SK-N-MC (cell line): ENCODE measurements at places on chromosomes 6 and 20.
A peak's percentile ranks its signal among the peaks of the same experiment; 100 is the strongest.

GRCh38 chr6:18276610-18277236 is 12.4 kb upstream of the DEK start:
- DNase-seq: no peak

- DNase-seq: no peak
Measured at GRCh38 chr6:101150226-101150625, 243.3 kb upstream of the GRIK2 start.

- no peak for DNase-seq
Measured at GRCh38 chr6:2310042-2310441, 64.6 kb upstream of the GMDS start.

DNA sequence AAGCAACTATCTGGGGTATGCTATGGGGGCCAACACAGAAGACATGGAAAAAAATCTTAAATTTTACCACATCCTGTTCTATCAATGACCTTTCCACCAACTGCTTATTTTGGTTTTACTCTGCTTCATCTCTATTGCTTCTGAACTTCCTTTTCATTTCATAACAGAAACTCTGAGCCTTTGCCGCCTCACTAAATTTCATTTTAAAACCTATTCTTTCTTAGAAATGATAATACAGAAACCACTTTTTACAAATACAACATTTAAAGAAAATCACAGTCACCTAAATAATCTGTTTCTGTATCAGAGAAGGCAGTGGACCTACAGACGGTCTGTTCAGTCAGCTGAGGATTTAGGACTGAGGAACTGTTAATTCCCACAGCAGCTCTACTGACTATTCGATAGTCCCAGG is 117.5 kb downstream of the KCNQ5 start:
- DNase-seq: no peak

GRCh38 chr20:48839154-48839917 is 11.5 kb upstream of the PREX1 start:
- no peak for DNase-seq

DNA sequence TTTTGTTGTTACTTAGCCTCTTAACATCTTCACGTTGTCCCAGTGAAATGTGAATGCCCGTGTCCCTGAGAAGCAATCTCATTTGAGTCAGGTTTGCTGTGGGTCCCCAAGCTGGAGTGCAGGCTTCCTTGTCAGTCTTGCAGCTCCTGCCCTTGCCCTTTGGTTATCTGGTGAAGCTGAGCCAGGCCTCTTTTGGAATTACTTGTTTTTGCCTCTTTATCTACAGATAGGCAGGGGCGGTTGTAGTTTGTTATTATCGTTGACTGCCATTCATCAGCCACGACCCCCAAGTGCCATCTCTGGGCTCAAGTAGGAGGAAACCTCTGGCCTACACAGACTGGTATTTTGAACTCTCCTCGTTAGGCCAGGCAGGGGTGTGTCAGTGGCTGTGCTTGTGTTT is 2.2 kb downstream of the TMEM14C start:
- DNase-seq: no peak

DNA sequence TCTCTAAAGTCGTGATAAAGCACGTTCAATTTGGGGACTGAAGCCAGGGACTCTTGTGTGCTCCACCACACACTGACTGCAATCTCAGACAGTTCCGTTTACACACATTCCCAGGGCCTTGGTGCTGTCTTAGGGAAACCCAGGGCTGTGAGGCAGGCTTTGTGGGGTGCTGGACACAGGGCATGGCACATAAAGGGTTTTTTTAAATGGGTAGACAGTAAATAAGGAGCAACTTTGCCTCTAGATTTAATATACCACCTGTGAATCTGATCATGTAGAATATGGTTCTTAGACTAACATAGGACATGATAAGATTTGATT is 2.3 kb downstream of the ENTPD6 start:
- no peak for DNase-seq

GRCh38 chr20:23152902-23153301 is 66.8 kb upstream of the CD93 start:
- no peak for DNase-seq

DNA sequence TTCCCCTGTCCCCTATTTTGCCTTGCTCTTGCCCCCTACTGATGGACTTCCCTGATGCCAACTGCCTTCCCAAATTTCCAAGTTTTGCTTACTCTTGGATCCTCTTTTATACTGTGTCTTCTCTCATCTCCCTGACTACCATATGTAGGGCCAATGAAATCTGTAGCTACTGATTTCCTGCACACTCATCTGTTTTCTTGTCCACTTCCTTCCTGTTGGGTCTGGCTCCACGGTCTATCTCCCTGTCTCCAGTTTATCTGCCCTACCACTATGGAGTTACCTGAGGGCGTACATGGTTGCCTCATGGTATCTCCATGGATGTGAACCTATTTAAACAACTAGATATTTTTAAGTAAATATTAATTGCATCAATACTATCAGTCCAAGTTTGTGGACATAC is 140.3 kb upstream of the MCHR2 start:
- DNase-seq: no peak

DNA sequence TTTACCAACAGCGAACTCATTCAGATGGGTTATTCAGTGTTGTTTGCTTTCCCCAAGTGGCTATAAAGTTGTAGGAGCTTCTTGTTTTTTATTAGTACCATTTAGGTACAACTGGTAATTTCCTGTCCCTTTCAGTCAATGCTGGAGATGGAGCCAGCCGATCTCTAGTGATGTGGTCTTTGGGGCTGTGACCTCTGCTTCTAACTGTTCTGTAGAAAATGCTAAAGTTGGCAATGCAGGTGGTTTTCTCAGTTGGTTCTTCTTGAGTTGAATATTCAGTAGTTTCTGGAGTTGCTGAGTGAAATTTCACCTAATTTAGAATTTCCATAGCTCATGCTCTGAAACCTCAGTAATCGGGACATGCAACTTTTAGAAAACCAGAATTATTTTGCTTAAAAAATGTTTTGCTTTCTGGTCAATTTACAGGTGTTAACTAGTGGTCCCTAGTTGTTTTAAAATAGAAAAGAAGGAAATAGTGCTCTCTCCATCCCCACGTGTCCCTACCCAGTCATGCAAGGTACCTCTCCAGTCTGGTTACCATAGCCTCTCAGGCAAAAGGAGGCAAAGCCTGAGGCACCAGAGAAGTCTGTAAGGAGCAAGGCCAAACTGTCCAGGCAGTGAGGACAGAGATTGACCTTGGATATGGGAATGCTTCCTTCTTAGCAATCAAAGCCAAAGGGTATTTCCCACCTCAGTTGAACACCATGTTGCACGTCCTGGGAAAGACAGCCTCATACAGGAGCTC is 27.3 kb upstream of the GABRR1 start:
- DNase-seq: no peak

DNA sequence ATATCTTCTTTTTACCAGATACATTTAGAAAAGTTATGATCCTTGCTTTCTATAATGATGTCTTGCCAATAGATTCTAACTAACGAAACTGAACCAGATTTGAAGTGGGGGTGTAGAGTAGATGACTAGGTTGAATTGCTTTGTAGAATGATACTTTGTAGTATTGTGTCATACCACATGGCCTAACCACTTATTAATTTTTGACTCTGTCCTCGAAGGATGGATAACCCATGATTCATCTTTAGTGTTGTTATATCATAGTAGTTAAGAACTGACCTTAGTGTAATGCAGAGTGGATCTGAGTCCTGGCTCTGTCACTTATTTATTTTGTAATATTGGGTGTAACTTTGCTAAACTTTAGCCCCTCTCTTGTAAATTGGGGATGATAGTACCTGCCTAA is 4.5 kb downstream of the PHF3 start:
- DNase-seq: no peak

DNA sequence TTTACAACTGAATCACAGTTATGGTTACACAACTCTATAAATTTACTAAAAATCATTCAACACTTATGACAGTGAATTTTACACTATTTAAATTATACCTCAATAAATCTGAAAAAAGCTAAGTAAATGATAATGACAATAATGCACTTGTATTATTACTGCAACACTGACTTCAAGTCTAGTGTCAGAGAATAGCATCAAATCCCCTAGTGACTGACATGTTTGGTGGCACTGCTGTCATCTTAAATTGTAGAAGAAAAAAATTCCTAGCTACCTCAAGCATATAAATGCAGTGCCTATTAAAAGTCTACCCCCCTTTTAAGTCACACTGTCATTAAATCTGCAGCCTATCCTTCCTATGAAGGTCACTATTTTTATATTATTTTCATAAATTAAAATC is 189.4 kb upstream of the RUNX2 start:
- DNase-seq: no peak

DNA sequence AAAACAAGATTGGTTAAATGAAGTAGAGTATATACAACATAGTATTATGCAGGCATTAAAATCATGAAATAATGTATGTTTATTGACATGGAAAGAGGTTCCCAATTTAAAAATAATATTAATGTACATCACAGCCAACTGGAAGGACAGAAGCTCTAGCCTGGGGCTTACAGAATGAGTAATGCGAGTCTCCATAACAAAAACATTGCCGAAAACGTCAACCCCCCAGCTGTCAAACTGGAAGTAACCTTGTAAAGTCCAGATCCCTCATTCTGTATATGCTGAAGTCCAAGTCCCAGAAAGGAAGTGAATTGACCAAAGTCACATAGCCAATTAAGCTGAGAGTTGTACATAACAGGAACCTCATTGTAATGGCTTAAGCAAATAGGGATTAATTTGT is 128.7 kb upstream of the ECI2 start:
- DNase-seq: no peak

GRCh38 chr20:61353261-61354000 is 101.4 kb downstream of the CDH4 start:
- DNase-seq: no peak

GRCh38 chr6:38378801-38379200 is 260.9 kb downstream of the BTBD9 start:
- DNase-seq: no peak

DNA sequence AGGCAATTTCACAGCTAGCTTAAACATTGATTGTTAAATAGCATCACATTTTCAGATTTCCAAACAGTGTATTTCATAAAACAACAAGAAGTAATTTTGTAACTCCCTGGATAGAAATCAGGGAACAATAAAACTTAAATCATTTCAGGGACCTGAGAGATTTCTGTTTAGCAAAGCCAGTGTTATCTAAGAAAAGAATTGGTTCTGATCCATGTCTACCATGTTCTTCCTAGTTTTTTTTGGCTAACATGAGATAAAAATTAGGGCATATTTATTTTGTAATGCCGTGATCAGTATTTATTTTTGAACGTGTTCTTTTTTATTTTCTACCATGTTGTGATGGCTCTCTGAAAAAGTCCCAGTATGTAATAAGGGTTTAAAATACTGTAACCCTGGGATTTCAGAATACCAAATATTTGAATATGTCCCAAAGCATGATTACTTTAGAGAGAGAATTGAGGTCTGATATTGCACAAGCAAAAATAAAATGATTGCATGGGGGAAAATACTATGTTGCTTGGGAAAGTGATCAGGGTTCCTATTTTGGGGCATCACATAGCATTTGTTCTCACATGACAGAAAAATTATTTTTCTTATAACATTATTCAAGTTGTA is 188.7 kb upstream of the CEP162 start:
- DNase-seq: no peak

- DNase-seq: no peak
Measured at GRCh38 chr6:96015518-96016333, at the start of gene FUT9. Gene FUT9 (plus strand): TSS chr6:96015974. CDS start chr6:96203156, 187,182 bp downstream.

DNA sequence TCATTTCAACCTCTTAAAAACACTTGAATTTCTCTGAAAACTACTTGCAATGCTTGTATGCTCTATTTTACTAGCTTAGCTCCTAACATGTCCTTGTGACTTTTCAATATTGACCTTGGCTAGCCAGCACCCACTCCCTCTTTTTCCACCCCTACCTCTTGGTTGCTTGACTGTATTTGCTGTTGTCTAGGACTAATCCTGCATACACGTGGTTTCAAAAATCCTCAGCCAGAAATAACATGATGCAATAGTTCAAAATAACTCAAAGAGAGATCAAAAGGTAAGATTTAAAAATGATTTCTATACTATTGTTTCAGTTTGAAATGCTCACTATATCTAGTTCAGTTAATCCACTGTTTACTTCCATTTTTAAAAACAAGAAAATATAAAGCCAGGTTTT is 102.3 kb upstream of the TBX18 start:
- peak; percentile 16 for DNase-seq

- no peak for DNase-seq
Measured at GRCh38 chr6:43743682-43744381, 26.2 kb upstream of the VEGFA start.

GRCh38 chr6:166422201-166422940 is 39.6 kb upstream of the MPC1 start:
- DNase-seq: no peak

GRCh38 chr6:17941318-17941717 is 46.1 kb downstream of the KIF13A start:
- no peak for DNase-seq

GRCh38 chr20:50260479-50261221 is 70.0 kb downstream of the CEBPB start:
- DNase-seq: no peak

DNA sequence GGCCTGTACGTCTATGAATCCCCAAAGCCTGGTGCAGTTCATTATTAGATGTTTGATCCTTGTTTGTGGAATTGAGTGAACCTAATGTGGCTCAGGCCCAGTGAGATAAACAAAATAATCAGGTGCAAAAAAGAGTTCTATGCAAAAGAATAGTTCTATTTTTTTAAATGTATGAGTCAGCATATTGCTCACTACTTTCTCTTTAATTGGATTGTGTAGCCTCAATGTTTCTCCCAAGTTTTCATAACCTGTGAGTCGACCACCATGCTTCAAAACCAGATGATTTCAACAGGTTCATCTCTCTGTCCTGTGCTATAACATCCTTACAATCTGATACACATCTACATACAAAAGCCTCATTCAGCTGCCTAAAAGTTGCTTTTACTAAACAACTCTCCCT is 116.5 kb upstream of the HDAC2 start:
- DNase-seq: no peak

- no peak for DNase-seq
Measured at GRCh38 chr6:136326038-136326553, 36.5 kb upstream of the BCLAF1 start.

GRCh38 chr6:52754443-52754842 is 8.8 kb downstream of the GSTA2 start:
- no peak for DNase-seq

DNA sequence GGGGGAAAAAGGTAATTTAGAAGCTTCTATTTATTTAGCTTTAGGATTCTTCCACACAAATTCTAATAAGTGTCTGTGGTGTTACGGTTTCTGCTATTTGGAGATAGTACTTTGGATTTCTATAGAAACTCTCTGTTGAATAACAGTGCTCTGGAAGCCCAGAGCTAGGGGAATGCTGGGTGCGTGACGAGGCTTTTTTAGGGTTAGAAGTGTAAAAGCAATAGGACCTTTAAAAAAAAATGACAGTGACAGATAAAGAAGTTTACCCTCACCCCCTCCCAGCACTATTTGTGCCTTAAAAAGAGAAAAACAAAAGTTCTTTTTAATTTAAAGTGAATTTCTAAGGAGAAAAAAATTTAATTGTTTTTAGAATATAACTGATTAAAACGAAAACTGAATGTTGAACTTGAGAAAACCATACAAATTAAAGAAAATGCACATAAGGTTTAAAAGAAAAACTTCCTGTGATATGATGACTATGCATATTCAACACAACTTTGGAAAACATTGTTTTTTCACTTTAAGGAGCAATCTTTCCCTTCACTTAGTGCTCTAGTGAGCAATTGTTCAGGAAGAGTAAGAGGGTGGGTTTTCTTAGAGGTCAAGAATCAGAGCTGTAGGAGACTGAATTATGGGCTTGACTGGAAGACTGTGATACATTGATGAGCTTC is 89.6 kb upstream of the RIPOR2 start:
- no peak for DNase-seq

- DNase-seq: no peak
Measured at GRCh38 chr20:48300529-48300928, 515.2 kb upstream of the SULF2 start.
